ENCODE measurements at places on chromosomes 5 and 9. TPM values are rescaled to one million over a fixed set of nuclear protein-coding genes. Genes with fewer than 3 reads are reported as not detected.

GRCh38 chr5:39107350-39107749 is 33.2 kb upstream of the RICTOR start:
- no peaks in the 10 kb centered on the region for H3K4me1 ChIP-seq
- peaks cover 74% of the 10 kb centered on the region for H3K36me3 ChIP-seq
- no peaks in the 10 kb centered on the region for H3K27me3 ChIP-seq
- no peak overlapping the region for H3K4me3 ChIP-seq

- no peak overlapping the region for H3K27ac ChIP-seq
- H3K36me3 ChIP-seq: no peaks in the 10 kb centered on the region
- no peaks in the 10 kb centered on the region for H3K4me1 ChIP-seq
- no peak overlapping the region for H3K4me3 ChIP-seq
- H3K27me3 ChIP-seq: no peaks in the 10 kb centered on the region
- no peak for DNase-seq
Measured at GRCh38 chr5:9396285-9396770, 149.5 kb downstream of the SEMA5A start.

DNA sequence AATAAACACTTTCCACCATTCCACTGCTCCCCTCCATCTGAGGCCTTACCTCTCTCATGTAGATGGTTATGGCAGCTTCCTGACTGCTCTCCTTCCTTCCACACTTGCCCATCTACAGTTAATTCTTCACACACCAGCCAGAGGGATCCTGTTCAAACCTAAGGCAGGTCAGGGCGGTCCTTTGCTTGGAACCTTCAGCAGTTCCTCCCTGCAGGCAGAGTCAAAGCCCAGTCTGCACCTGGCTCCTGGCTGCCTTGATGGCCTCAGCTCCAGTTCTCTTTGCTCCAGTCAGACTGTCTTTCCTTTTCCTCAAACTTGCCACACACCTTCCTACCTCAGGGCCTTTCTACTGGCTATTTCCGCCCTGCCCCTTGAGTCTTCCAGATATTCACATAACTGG is 30.2 kb upstream of the NR3C1 start:
- H3K36me3 ChIP-seq: no peaks in the 10 kb centered on the region
- no peaks in the 10 kb centered on the region for H3K27me3 ChIP-seq
- H3K4me3 ChIP-seq: no peak overlapping the region
- DNase-seq: no peak

GRCh38 chr9:123534336-123534735 is 178.3 kb downstream of the CRB2 start:
- H3K27me3 ChIP-seq: no peaks in the 10 kb centered on the region
- no peaks in the 10 kb centered on the region for H3K36me3 ChIP-seq
- no peak overlapping the region for H3K27ac ChIP-seq
- peaks cover 5% of the 10 kb centered on the region for H3K4me1 ChIP-seq
- H3K4me3 ChIP-seq: no peak overlapping the region

DNA sequence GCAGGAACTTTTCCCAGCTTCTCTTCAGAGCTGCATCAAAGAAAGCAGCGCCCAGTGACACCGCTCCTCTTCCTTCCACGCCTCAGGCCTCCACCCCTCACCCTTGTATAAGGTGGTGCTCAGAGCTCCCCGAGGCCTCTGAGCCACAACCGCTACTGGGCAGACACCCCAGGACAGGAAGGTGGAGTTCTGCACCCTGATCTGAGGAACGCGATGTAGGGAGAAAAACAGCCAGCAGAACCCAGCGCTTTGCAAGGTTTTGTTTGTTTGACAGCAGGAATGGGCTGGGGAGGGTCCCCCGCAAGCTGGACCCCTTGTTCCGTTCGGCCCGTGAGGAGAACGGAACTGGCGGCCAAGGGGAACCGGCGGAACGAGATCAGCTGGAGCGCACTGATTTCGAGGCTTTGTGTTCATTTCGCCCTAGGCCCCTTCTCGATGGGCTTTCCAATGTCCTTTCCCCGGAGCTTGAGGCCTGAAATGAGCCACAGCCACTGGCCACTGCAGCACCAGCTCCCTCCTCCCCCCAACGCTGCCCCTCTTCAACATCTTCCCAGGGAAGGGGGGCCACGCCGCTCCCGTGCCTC is 4.1 kb downstream of the EDF1 start:
- H3K36me3 ChIP-seq: peaks cover 27% of the 10 kb centered on the region
- H3K27ac ChIP-seq: no peak overlapping the region
- no peak overlapping the region for H3K4me3 ChIP-seq
- no peaks in the 10 kb centered on the region for H3K27me3 ChIP-seq
- peaks cover 21% of the 10 kb centered on the region for H3K4me1 ChIP-seq
- no peak for DNase-seq

DNA sequence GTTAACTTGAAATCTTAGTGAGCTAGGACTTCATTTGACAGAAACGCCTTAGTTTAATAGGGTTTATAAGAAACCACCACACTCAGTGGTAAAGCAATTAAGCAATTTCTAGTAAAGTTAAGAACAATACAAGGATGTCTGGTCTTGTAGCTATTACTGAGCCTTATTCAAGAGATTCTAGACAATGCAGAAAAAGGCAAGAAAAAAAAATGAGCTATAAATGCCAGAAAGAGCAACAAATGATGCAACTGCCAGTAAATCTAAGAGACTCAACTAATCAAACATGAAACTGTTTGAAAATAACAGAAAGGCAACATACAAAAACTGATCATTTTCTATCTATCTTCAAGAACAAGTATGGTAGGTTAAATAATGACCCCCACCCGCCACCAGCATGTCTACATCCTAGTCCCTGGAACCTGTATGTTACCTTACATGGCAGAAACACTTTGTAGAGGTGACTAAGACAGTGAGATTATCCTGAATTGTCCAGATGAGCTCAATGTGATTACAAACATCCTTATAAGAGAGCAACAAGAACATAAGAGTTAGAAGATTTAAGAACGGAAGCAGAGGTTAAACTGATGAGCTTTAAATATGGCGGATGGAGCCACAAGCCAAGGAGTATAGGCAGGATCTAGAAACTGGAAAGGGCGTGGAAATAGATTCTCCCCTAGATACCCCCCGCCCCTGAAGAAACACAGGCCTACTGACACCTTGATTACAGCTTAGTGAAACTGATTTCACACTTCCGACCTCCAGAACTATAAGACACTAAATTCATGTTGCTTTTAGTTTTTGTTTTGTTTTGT is 93.0 kb downstream of the SUSD1 start:
- H3K27ac ChIP-seq: no peak overlapping the region
- no peaks in the 10 kb centered on the region for H3K27me3 ChIP-seq
- peaks cover 35% of the 10 kb centered on the region for H3K36me3 ChIP-seq
- DNase-seq: no peak
- H3K4me3 ChIP-seq: no peak overlapping the region

DNA sequence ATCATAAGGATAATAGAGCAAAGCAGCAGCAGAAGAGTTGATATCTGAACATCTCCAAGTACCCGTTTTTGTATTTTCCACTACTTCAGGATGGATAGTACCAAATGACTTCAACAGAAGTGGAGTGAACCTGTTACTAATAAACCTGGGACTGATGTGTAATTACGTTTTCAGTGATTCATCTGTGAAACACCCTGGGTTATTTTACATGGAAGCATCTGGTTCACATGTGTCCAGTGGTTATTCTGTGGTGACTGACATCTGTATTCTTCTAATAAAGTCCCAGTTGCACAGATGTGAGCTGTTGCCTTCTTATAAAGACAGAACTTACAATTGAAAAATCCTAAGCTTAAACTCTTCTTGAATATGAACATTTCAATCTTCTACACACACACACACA is 139.7 kb upstream of the VCAN start:
- no peaks in the 10 kb centered on the region for H3K27me3 ChIP-seq
- no peaks in the 10 kb centered on the region for H3K36me3 ChIP-seq
- no peaks in the 10 kb centered on the region for H3K4me1 ChIP-seq
- no peak for DNase-seq

GRCh38 chr5:86866036-86866435 is 248.3 kb downstream of the COX7C start:
- no peaks in the 10 kb centered on the region for H3K27me3 ChIP-seq
- no peak for DNase-seq
- H3K27ac ChIP-seq: no peak overlapping the region
- no peaks in the 10 kb centered on the region for H3K36me3 ChIP-seq

SPATA31C1 gene
- not detected for total RNA-seq

COX7C gene
- total RNA-seq: 264 TPM

CD180 gene
- total RNA-seq: 1.2 TPM

SYK gene
- 78.0 TPM for total RNA-seq

ANXA2R gene
- 55.2 TPM for total RNA-seq

PTPN3 gene
- not detected for total RNA-seq

C1QTNF2 gene
- not detected for total RNA-seq

ORM2 gene
- total RNA-seq: not detected
